ENCODE measurements at places on chromosomes 7 and 10.
A peak's percentile ranks its signal among the peaks of the same experiment; 100 is the strongest.

DNA sequence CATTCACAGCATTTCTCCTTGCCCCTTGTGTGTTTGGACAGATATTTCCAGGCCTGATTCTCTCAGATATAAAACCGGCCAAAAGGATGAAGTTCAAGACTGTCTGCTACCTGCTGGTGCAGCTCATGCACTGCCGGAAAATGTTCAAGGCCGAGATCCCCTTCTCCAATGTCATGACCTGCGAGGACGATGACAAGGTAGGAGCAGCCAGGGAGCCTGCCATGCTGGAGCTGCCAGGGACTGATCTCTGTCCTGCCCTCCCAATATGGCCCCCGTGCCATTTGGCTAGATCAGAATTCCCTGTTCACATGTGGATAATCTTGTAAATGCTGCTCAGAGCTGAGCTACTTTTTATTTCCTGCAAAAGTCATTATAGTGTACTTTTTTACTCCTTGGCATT is 87.8 kb downstream of the ADCY1 start:
- no peak for DNase-seq

DNA sequence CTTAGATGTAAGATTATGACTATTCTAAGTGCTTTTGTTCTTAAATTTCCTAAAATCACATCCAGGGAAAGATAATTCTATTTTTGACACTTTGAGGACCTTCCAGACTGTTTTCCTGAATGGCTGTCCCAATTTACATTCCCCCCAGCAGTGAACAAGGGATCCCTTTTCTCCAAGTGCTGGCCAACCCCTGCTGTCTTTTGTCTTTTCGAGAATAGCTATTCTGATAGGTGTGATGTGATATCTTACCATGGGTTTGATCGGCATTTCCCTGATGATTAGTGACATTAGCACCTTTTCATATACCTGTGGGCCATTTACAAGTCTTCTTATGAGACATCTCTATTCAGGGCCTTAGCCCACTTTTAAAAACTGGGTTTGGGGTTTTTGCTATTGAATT is 526.7 kb upstream of the FZD8 start:
- DNase-seq = no peak

- DNase-seq = no peak
Observed at GRCh38 chr7:156049366-156049765, 237.1 kb upstream of the SHH start.

DNA sequence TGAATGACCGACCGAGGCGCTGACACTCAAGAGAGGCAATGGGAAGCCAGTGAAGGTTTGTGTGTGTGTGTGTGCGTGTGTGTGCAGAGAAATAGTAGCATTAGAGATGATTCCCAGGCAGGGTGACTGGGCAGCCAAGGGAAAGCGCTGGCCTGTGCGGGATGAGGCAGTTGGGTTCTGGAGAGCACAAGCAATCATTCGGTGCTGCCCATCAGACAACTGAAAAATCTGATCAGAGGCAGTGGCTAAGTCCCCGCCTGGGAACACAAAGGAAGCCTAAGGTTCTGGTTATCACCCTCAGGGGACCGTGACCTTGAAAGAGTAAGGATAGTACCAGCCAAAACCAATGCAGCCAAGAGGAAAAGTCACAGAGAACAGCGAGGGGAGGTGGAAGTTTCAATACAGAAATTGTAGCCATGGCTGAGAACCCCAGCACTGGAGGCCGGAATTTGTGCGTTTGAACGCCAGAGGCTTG is 868 bp upstream of the PDCD4 start:
- no peak for DNase-seq

- no peak for DNase-seq
Observed at GRCh38 chr10:7184660-7185366, 226.0 kb downstream of the SFMBT2 start.

- DNase-seq = peak; percentile 35
Observed at GRCh38 chr10:98340261-98340939, 72.4 kb upstream of the LOXL4 start.

DNA sequence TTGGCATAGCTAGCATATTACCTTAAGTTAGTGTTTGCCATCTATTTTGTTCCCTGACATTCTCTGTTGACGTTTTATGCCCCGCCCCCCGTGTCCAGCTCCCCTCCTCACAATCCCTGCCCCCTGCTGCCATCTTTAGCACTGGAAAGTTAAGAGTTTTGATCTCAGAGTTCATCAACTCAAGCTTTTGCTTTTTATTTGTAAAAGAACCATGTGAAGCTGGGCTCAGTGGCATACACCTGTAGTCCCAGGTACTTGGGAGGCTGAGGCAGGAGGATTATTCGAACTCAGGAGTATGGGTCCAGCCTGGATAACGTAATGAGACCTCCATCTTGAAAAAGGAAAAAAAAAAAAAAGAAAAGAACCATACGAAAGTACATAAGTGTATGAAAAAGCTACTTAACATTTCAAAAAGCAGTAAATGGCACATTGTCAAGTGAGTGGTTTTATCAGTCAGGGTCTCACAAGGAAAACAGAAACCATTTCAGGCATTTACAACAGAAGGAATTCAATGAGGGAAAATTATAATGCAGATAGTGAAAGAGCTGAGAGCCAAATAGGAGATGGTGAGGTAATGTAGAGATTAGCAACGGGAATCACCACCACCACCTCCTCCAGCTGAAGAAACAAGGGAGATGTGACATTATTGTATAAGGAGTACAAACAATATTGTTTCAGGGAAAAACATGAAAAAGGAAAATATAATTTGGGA is 64.9 kb downstream of the MCU start:
- DNase-seq = peak; percentile 53

GRCh38 chr10:13998163-13998835 is 332.4 kb downstream of the FRMD4A start:
- DNase-seq = peak; percentile 33

GRCh38 chr10:1476455-1476803 is 260.9 kb downstream of the ADARB2 start:
- no peak for DNase-seq

GRCh38 chr7:27917119-27917518 is 177.2 kb downstream of the TAX1BP1 start:
- DNase-seq = no peak

DNA sequence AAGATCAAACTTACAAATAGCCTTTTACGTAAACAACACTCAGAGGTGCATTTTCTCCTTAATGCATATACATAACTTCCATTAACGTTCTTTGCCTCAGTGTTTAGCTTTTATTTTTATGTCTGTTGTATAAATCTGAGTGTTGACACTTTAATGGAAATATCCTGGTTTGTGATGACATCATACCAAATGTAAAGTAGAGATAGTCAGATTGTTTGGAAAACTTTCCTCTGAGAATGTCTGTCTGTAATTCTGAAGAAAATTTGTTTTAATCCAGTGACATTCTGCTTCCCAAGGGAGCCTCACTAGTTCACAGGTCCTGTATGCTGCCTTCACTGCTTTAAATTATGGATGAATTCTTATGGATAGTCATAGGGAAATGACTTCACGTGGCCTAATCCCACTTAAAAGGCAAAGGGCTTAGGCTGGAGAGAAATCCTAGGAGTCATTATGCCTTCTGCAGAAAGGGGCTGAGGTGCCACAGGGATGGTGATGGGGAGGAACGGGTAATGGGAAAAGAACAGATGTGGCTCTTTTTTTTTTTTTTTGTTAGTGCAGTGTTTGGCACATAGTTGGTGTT is 93.2 kb downstream of the DNAJB9 start:
- DNase-seq = no peak

DNA sequence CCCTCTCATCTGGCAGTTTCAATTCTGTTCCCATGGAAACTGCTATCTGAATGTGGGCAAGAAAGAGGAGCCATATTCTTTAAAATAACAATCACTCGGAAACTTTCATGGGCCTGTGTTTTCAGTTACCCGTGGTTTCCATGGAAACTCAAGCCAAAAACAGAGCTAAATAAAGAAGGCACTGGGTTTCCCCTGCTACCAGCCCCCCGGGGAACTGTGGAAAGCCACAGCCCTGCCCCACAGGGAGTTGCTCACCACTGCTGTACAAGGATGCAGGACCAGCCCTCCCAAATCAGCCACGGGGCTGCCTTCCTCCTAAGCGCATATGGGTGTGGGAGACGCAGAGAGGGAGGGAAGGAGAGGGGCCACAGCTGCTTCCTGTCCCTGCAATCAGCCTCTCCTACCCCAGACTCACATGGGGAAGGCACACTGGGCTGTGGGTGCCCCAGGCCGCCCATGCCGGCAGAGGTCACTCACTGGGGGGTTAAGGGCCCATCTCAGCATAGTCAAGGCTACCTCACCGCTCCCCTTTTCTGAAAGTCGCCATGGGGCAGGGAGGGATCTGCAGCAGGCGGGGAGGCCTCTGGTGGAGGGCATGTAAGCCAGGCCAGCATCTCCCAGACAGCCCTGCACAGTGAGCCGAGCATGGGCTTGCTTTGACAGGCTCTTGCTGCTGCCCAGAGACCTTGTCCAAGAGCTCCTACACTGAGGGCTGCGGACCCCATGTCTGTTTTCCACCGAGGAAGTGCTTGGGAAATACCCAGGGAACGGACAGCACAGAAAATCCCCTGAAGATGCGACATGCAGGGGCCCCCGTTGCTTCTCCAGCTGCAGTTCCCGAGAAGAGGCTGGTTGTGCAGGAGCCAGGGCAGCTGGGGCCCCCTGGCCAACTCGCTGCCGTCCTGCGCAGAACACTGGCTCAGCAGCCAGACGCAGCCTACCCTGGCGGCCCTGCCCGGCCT is 157.3 kb upstream of the PPP2R2D start:
- no peak for DNase-seq

- DNase-seq = no peak
Observed at GRCh38 chr10:127937915-127938463, 31.1 kb downstream of the PTPRE start.

DNA sequence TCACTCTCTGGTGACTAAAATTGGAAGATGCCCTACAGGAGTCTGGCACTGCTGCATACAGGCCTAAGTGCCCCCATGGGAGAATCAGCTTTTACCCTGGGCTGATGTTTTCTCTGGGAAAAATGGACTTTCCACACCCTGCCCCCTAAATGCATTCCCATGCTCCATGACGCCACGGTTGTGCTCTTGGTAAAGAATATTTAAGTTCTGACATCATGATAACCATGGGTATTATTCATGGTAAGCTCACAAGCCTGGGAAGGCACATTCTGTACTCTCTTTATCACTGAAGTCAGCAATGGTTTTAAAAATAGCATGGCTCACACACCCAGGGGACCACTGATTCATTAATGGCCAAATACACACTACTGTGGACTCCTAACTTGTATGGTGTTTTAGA is 43.4 kb downstream of the HIPK2 start:
- peak; percentile 69 for DNase-seq

DNA sequence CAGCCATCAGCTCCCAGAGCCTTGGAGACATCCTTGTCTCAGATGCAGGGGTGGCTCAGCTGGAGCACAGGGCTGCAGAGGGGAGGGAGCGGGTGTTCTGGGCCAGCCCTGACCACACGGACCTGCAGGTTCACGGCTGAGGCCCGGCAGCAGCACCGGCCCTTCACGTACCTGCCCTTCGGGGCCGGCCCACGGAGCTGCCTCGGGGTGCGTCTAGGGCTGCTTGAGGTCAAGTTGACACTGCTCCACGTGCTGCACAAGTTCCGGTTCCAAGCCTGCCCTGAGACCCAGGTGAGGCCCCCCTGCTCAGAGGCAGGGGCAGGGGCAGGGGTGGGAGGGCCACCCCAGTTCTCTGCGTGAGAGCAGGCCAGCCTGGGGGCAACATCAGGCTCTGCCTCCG is 45.2 kb downstream of the PARP12 start:
- no peak for DNase-seq

DNA sequence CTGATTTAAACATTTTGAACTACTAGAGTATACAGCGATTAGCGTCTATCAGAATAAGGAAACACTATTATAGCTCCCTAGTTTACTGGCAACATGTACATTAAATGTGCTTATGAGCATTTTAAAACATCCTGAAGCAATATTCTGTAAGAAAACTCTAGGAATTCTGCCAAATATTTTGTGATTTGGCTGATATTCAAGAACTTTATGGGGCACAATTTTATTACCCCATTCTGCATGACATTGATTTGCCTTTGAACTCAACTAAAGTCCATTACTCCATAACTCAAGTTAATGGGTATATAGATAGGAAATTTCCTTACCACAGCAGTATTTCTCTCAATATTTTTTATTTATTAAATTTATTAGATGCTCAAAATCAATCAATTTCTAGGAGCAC is 369.9 kb upstream of the KCND2 start:
- no peak for DNase-seq

GRCh38 chr10:3805201-3805790 is 20.3 kb upstream of the KLF6 start:
- no peak for DNase-seq

DNA sequence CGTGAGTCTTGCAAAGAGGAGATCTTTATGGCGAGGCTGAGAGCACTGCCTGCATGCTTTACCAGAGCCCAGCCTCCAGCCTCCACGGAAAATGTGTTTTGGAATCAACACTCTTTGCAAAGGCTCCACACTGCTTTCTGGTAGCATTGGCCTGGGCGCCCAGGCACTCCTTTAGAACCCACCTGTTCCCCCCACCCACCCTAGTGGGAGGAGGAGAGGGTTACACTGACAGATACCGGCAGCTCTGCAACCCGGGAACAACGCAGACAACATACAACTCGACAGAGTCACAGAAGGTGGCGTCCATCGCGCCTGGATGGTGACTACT is 5.5 kb upstream of the MNX1 start:
- DNase-seq = no peak

DNA sequence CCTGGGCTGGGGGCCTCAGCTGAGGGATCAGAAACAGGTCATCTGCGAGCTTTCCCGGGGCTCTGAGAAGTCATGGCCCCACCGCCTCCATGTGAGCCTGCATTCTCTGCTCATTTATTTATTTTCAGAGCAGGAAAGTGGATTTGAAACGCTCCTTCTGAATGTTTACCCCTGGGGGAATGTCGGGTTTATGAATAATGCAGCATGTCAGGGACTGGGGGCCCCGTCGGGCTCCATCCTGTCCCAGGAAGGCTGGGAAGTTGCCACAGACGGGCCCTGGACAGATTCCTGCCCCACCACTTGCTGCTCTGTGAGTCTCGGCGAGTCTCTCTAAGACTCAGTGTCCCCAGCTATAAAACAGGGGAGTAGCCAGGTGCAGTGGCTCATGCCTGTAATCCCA is 11.9 kb upstream of the GTF2IRD1 start:
- DNase-seq = no peak

GRCh38 chr10:57959318-57960006 is 308.2 kb downstream of the IPMK start:
- DNase-seq = peak; percentile 70

DNA sequence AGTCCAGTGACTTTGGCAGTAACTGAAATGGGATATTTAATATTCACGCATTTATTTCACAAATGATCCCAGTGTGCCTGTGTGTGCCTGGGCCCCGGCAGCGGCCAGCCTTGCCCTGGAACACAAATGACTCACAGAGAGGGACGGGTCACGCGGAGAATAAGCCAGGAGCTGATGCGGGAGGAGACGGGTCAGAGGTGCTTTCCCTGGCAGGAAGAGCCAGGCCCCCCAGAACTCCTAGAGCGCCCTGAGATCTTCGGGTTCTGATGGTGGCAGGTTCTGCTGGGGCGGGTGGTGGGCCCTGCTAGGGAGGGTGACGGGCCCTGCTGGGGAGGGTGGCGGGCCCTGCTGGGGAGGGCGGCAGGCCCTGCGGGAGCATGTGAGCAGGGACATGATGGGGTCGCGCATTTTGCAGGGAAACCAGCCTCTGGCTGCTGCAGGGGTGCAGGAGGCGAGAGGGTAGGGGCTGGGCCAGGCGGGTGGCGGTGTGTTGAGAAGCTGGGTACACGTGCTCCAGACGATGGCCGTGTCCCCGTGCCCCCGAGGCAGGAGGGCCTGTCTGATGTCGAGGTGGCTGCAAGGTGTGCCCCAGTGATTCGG is 84.2 kb upstream of the DIP2C start:
- DNase-seq = no peak

GRCh38 chr10:99926925-99927720 is 82.6 kb downstream of the DNMBP start:
- peak; percentile 70 for DNase-seq

- no peak for DNase-seq
Observed at GRCh38 chr7:252216-252965, 37.6 kb upstream of the FOXL3 start.

All from NCI-H226 (cell line).